A549 treated with Hydrocortisone at 1 μM for 4 hours (cell line): ENCODE measurements at places on chromosomes 1 and 21. TPM values are rescaled to one million over a fixed set of nuclear protein-coding genes. Genes with fewer than 3 reads are reported as not detected.

The TNFAIP8L2 gene
- 0.08 TPM in 1 of 5 replicates, not detected in the others for total RNA-seq

The MANEAL gene
- 23.6 to 25.8 TPM (median 25.4 TPM) in 5 replicates for total RNA-seq

The PLA2G2E gene
- total RNA-seq: not detected in 5 replicates

The SLC9C2 gene
- total RNA-seq: not detected in 5 replicates

The LEFTY2 gene
- total RNA-seq: 0.05 to 0.21 TPM (median 0.13 TPM) in 4 of 5 replicates, not detected in the other
